ENCODE measurements at places on chromosomes 1 and 21. TPM values are rescaled to one million over a fixed set of nuclear protein-coding genes. Genes with fewer than 3 reads are reported as not detected.

EPHB2 gene
- 0.47 TPM for total RNA-seq

GRCh38 chr1:60697204-60697994 lies 385.0 kb upstream of the NFIA start:
- no peak for DNase-seq

SLC45A3 gene
- total RNA-seq: 9.9 TPM

DNA sequence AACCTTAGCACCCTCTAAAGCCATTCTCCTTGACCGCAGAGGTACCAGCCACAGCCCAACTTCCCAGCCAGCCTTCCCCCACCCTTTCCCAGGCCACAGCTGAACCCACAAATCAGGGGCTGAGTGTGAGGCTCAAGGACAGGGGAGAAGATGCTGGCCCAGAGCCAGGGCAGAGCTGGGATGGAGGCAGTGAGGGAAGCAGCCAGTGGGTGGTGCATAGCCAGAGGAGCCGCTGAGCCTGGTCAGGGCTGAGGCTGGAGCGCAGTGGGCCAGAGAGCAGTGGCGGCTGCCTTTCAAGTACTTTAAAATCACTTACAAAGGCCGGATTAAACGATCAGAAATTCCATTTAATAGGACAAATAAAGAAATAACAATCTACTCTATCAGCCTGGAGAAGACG lies 36.3 kb downstream of the DMAP1 start:
- DNase-seq: no peak

DNA sequence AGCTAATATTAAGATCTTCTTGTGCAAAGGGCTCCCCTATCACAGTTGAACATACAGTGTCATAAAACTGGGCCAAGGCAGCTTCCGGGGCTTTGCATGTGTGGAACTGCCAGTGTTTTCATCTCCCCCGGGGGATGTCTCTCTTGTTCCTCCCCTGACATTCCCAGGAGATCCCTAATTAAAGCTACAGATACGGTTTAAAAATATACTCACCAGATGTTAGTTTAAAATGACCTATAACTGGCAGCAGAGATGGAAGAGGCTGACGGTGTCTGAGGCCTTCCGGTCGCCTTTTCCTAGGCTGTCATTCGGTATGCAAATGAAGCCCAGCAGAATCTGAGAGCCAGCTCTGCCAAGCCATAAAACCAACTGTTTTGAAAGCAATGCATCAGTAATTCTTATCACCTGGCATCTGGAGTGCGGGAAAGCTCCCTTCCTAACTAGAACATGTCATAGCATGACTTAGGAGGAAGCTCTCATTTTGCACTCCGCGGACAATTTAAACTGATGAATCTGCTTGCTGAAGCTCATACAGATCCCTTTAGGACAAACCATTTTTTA lies 436.5 kb upstream of the VAMP3 start:
- no peak for DNase-seq

DNA sequence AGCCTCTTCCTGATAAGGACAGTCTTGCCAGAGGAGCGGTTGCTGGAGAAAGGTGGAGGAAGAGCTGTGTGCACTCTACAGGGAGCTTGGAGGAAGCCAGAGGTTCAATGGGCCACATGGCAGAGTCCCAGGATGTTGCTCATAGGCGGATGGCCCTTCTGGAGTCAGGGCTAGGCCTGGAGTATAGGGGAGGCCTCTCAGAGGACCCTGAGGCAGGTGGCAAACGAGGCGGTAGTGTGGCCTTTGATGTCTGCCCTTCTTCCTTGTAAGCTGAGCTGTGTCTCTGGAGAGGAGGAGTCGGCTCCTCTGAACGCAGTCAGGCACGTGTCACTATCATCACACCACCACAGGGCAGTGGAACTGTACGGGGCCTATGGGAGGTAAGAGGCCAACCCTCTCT lies 8.6 kb downstream of the PKP1 start:
- DNase-seq: no peak

CELA2A gene
- total RNA-seq: not detected

DNA sequence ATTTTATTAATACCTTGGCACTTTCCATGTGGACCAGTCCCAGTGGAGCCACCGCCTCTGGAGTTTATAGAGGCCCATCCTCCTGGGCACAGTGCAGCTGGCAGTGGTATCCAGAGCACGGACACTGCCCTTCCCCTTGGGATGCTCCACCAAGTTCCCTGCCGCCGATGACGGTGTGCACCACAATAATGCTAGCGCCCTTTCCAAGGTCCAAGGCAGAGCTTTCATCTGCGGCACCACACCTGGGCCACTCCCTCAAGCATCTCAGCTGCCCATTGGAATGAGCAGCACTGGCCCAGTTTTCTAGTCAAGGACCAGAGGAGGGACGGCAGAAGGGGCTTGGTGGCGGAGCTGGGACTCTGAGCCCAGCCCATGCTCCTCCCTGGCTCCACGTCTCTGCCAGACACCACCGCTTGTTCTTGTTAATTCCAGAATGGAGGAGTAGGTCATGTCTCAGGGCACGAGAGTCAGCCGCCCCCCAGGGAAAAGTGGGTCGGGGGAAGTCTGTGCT lies 24.5 kb downstream of the SIM2 start:
- DNase-seq: no peak

DNA sequence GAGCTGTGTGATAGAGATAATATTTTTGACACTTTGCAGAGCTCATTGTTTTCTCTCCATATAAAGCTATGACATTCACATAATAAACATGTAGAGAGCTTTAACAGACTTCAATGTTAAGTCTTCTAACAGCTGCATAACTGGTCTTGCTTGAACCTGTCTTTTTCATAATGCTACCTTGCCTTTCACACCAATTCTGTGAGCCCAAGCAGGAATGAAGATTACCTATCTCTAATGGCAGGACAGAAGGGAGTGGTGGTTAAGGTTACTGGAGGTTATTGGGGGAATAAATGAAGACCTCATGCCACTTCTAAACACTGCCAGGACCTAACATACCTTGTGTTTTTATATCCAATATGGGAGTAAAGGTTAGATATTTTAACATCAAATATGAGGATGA lies 2.3 kb upstream of the CD55 start:
- DNase-seq: no peak

DNA sequence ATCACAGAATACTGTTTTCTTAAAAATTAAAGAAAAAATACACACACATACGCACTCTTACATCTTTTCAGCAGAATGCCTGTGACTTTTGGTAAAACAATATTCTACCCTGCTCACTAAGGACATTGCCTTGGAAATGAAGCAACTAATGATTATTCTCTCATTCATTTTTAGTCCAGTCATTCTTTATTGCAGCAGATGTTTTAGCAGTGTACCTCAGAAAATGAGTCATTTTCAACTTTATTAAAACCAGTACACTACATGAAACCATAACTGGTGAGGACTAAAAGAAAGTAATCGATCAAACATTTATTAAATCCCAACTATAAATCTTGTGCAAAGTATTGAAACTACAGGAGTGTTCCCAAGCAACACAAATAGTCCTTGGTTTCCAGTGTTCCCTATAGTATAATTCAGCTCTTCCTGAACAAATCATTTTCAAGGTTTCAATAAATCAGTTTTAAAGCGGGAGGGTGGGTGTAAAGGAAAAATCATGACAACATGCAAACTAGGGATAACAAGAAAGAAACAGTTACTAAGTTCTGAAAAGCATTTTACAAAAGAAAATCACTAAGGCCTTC lies 114.2 kb downstream of the ADGRL4 start:
- DNase-seq: no peak

PTGFR gene
- total RNA-seq: 0.33 TPM

GRCh38 chr1:30186586-30186985 lies 536.8 kb downstream of the MATN1 start:
- peak; percentile 23 for DNase-seq

LRRC38 gene
- not detected for total RNA-seq

- DNase-seq: no peak
These were observed 47.8 kb downstream of the CHML start for GRCh38 chr1:241592273-241592958.

RIMKLA gene
- total RNA-seq: 0.09 TPM

- DNase-seq: no peak
These were observed 203.1 kb downstream of the NFIA start for GRCh38 chr1:61285371-61285885.

- no peak for DNase-seq
These were observed 77.2 kb downstream of the EVI5 start for GRCh38 chr1:92707709-92708108.

GRCh38 chr1:59410457-59410856 lies 113.6 kb downstream of the FGGY start:
- no peak for DNase-seq

DNA sequence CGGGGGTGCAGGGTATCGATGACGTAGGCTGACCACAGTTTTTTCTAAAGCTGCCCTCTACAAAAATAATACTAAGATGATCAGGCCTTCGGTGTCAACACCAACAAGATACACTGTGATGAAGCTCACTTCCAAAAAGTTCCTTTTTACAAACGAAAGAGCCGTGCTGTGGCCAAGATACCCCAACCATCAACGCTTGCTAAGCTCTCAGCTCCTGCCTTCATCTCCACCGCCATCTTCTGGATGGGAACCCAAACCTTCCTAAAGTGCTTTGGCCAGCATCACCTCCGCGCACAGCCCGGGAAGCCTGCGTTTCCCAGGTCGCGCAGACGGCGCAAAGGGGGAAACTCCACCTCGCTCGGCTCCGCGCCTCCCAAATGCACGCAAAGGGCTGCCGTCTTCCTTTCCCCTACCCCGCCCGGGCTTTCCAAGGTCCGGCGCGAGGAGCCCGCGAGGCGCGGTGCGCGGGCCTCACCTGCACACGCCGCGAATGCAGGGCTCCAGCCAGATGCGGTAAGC lies 541 bp downstream of the USP48 start:
- DNase-seq: no peak

DNA sequence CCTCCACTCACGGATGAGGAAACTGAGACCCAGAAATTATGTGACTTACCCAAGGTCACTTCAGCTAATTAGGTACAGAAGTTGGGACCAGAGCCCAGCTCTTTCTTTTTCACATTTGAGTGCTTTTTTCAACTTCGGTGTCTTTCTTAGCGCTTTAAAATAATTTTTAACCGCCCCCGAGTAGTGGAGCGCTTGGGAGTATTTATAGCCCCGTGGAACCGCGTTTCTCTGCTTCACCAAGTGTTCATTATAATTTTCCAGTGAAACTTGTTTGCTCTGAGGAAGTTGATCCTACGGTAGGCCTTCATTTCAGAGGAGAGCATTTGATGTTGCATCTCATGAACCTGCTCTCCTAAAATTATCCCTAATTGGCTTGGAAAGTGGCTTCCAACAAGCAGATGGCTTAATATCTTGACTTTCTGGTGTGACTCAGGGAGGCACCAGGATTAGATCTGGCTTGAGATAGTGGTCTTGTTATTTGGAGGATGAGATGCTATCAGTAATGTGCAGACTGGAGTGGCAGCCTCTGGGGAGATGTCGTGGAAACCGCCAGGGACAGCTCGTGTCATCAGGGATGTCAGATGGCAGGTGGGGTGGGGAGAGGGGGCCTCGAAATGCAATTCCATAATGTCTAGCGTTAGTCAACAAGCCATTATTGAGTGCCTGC lies 321.3 kb downstream of the CAMTA1 start:
- DNase-seq: no peak

DNA sequence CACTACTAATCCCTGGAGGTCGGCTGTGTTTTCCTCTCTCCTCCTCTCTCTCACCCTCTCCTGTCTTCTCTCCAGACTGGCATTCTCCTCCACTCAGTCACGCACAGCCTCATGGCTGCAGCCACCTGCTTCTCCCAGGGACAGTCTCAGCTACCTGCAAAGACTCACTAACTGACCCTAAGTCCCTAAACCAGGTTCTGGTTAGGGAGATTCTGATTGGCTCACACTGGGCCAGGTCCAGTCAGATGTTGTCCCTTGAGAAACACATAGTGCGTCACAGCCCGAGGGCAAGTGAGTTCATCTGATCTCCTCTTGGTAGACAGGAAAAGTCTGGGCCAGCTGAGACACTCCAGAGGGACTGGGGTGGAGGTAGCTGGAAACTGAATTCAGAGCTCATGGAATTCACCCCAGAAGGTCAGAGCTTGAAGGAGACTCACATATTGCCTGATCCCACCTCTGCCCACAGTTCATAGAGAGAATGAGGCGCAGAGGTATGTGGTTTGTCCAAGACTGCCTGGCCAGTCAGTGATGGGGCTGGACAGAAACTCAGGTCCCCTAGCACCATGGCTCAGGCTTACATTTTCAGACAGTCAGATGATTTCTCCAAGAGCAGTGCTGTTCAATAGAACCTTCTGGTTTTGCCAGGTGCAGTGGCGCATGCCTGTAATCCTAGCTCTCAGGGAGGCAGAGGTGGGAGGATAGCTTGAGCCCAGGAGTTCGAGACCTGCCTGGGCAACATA lies 40.4 kb upstream of the RPL11 start:
- DNase-seq: no peak

DNA sequence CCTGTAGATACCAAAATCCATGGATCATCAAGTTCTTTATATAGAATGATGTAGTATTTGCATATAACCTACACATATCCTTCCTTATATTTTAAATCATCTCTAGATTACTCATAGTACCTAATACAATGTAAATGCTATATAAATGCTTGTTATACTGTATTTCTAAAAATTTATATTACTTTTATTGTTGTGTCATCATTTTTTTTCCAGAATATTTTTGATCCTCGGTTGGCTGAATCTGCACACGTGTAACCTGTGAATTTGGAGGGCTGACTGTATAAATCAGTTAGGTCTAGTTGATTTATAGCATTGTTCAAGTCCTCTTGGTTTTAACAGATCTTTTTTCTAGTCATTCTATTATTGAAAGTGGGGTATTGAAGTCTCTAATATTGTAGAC lies 23.3 kb downstream of the OBSCN start:
- no peak for DNase-seq

- DNase-seq: no peak
These were observed 250.3 kb upstream of the PROX1 start for GRCh38 chr1:213737398-213738035.

TTC39A gene
- 1.3 TPM for total RNA-seq

AKR7A3 gene
- total RNA-seq: 0.23 TPM

GRCh38 chr21:36713746-36714145 lies 14.8 kb downstream of the SIM2 start:
- DNase-seq: no peak

DNA sequence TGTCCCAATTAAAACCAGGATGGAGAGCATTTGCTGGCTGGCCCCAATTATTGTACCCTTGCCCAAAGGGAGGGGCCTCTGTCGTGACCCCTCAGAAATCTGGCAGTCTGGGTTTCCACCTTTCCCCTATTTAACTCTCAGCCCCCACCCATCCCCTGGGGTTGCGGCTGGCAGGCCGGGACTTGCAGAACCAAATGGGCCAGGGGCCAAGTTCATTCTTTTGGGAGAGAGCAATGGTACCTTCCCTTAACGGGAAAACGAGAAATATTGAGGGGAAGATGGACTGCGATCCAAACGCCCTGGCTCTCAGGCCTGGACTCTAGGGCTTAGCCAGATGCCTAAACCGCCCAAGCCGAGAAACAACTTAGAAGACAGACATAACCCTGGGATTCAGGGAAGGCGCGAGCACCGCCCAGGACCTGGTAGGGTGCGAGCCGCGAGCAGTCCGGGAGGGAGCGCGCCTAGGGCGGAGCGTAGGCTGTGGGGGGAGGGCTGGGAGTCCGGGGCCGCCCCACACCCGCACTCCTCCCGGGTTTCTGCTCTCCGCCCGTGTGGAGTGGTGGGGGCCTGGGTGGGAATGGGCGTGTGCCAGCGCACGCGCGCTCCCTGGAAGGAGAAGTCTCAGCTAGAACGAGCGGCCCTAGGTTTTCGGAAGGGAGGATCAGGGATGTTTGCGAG lies at the start of gene SLC27A3:
SLC27A3 (plus strand) TSS at position 628 of the 678 bp plus-strand sequence. CDS start 91 bp downstream, outside the sequence.
- DNase-seq: peak; percentile 70

OR2T2 gene
- total RNA-seq: not detected

GRCh38 chr21:39863111-39863510 lies 4.1 kb upstream of the PCP4 start:
- no peak for DNase-seq

Measured in liver (tissue), 10 donors.